ENCODE measurements at places on chromosomes 2 and 18.

DNA sequence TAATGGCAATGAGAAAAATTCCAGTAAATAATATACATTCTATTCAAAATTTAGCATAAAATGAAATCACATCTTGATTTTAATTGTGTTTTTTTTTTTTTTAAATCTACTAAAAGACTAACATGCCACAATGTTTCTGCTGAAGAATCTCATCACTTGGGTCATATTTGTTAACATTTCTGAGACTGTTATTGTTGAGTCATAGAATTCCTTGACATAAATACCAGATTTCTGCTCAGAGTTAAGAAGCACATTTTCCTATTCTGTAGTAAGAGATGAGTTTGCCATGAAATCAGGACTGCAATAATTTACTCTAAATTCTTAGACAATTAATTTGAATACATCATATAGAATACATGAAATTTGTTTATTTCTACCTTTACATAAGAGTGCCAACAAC, 154.9 kb upstream of the KYNU start:
- no peak for DNase-seq

DNA sequence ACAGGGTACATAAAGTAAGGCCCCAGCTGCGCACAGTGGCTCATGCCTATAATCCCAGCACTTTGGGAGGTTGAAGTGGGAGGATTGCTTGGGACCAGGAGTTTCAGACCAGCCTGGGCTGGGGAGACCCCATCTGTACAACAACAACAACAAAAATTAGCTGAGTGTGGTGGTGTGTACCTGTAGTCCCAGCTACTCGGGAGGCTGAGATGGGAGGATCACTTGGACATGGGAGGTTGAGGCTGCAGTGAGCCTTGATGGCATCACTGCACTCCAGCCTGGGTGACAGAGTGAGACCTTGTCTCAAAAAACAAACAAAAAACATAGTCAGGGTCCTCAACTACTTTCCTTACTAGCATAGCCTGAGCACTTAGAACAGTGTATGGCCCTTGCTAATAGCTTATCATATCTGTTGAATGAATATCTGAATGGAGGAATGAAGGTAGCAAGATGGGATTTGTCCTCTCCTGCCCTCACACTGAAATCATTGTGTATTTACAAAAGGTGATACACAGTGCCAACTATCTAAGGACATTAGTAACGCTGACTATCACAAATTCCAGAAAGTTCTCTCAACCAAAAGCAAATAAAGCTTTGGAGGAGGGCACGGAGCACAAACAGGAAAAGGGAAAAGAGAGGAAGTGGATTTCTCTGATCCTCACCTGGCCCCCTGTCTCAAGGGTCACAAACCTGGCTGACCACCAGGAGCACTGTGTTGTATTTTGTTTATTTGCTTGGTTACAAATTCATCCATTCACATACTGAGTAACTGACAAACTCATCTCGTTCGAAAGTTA, 38.1 kb downstream of the L3MBTL4 start:
- no peak for DNase-seq

DNA sequence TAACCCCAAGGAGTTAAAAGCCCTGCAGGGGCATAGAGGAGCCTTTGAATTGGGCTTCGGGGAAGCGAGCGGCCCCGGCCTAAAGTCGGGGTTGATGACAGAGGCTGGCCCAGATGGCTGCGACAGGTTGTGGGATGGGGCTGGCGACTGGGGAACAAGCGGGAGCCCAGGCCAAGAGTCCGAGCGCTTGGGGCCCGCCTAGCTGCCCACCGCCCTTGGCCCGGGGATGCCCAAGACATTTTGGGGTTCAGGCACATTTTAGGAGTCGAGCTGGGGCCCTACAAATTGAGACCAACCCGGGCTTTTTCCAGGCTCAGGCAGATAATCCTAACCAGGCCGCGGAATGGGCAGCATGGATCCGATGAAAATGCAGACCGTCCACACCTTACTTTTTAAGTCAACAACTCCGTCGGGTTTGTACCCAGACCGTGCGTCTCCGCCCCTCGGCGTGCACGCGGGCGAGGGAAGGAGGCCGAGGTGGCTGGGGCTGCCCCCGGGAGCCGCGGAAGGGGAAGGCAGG, 507 bp downstream of the RTKN start:
- no peak for DNase-seq

- no peak for DNase-seq
These were observed 205.1 kb upstream of the SMAD7 start for GRCh38 chr18:49155857-49156256.

- DNase-seq: no peak
These were observed 27.5 kb downstream of the INHBB start for GRCh38 chr2:120373424-120373823.

- DNase-seq: no peak
These were observed 77.5 kb downstream of the CLHC1 start for GRCh38 chr2:55154525-55155030.

GRCh38 chr2:104818264-104818663, 35.7 kb upstream of the POU3F3 start:
- DNase-seq: no peak

- no peak for DNase-seq
These were observed 137.6 kb downstream of the ATL2 start for GRCh38 chr2:38239452-38239851.

DNA sequence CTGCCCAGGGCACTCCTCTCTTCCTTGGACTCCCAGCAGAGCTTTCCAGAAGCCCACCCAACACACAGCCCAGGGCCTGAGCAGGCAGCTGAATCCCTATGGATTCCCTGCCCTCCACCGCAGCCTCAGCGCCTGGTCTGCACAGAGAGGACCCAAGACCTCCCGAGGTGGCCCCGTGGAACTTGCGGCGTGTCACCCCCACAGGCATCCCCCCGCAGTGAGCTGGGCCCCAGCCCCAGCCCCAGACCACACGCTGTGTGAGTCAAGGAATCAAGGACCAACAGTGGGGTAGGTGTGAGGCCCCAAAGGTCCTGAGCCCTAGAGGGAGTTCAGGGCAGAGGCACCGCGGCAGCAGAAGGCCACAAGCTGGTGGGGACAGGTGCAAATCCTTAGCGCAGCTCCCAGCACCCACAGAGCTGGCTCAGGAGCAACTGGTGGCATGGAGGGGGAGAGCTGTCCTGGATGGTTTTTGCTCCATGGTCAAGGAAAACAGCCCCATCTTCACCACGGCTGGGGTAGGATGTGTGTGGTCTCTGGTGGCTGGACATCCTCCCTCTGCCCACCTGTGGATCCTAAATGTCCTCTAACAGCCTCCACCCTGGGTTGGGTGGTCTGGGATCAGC, 8.5 kb downstream of the HS6ST1 start:
- DNase-seq: no peak

- DNase-seq: no peak
These were observed 78.7 kb downstream of the IRS1 start for GRCh38 chr2:226720948-226721347.

DNA sequence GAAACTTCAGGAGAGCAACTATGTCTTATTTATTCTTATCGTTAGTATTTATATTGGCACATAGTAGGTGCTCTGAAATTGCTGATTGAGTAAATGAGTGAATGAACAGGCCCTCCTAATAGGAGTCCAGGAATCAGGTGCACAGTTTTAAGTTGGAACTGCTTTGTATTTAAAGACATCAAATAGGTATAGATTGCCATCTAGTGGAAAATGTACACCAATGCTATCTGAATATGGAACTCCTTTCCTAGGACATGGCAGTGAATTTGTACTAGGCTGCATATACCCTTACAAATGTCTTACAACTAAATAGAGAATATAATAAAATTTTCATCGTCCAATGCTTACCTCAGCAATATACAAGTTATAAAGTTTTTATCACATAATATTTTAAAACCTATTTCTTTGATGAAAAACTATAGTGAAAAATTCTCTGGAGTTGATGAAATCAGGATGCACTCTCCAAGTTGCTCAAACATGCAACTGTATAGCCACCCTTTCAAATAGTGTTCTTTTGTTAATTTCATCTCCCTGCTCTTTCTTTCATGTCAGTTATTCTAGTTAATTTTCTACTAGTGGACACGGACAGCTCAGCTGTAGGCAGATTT, 318.9 kb upstream of the SYT4 start:
- no peak for DNase-seq

All from activated CD4-positive, alpha-beta T cell treated with anti-CD3 and anti-CD28 coated beads for 1 hour (primary cell).